Head of caudate nucleus (tissue), 42 donors: ENCODE measurements at places on chromosomes 7 and 10.

GRCh38 chr10:90741926-90742565 lies 115.8 kb downstream of the HTR7 start:
- no peak for DNase-seq

DNA sequence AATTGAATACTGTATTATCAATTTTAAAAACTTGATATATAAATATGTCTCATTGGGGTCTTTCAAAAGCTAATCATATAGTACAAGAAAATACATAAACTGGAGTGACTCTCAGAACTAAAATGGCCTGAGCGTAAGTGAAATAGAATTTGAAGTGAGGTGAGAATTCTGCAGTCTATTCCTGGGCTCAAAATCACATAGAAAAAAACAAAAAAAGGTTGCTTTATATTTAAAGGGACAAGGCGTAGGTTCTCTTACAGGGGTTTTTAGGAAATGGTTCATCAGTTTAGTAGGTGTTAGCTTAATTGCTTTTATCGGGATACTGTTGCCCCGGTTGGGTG lies 36.7 kb upstream of the PRSS1 start:
- DNase-seq = no peak

DNA sequence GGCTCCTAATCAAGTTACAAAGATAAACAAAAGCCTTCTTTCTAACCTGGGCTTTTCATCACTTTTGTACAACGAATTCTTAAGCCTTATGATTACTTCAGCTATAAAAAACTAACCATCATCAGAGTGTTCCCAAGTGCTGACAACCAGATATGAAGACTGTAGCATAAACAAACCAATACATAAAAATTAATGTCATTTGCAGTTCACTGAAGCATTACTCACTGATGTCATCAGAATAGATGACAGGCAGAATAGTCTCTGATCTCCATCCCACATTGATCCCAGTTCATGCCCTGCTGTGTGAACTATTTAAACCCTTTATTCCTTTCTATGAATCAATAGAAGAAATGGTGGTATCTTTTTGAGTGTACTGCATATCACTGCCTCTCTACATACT lies 84.4 kb downstream of the DNAJC1 start:
- DNase-seq = no peak

DNA sequence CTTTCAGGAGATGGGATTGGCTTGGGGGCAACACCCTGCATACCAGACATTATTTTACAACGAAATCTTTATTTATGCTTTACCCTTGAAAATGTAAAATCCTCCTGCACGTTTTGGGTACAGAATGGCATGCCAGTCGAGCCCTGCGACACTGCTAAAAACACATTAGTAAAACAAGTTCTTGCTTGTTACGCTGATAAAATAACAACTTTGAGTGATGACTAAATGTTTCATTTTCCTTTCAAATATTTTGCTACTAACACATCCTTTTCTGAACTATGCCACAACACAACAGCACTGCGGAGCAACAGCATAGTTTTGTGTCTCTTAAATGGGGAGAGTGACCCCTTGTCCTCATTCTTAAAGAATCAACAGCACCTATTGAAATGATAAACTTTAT lies 76.0 kb upstream of the SEMA3D start:
- no peak for DNase-seq

DNA sequence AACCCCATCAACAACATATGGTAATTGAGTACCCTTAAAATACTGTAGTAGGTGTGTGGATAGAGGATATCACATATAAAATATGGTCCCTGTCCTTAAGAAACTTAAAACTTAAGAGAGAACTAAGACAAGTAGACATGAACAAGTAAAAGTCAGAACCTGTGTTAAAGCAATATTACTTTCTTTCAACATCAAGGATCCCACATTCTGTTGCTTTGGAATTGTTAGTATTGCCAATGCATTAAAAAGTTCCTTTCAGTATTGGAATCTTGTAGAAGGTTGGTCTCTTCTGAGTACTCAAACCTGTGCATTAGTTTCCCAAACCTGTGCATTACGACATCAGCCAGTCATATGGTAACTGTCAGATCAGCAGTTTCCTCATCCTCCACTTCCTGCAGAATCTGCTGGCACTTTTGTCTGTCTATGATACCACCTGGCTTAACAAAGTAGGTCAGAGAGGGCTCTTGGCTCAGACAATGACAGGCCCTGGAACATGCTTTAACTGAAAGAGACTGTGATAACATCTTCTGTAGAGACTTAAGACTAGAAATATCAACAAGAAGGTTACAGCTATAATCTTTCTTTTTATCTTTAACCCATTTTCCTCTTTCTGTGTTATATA lies 56.5 kb downstream of the CCDC71L start:
- no peak for DNase-seq

DNA sequence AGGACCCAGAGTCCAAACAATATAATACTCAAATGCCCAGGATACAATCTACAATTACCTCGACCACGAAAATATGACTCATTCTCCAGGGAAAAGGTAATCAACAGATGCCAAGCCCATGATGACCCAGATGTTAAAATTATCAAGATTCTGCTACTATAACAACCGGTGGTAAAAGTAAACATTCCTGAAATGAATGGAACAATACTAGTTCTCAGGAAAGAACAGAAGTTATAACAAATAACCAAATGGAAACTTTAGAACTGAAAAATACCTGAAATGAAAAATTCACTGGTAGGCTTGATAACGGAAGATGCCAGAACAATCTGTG lies 34.1 kb upstream of the GUSB start:
- no peak for DNase-seq

- DNase-seq = no peak
Observed at GRCh38 chr10:75283671-75284470, 48.1 kb upstream of the COMTD1 start.

GRCh38 chr7:39271402-39271801 lies 293.7 kb downstream of the POU6F2 start:
- DNase-seq = peak; percentile 65

GRCh38 chr7:137957887-137958286 lies 44.0 kb downstream of the CREB3L2 start:
- no peak for DNase-seq

DNA sequence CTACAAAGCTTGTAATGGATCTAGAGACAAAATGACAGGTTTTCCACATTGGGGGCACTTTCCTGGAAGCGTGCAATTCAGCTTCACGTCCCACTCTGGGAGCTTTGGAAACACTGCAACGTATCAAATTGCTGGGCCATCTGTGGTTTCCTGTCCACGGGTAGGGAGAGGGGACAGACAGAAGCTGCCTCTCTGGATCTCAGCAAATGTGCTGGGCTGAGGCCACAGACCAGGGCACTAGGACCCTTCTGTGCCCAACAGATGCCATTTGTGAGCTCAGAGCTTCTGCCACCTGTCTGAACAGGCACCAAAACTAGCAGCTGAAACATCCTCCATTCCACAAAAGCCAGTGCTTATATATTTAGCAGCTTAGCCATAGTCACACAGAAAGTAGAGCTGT lies 40.9 kb upstream of the FRMD4A start:
- no peak for DNase-seq

- no peak for DNase-seq
Observed at GRCh38 chr10:35035606-35036005, 54.5 kb downstream of the CUL2 start.

DNA sequence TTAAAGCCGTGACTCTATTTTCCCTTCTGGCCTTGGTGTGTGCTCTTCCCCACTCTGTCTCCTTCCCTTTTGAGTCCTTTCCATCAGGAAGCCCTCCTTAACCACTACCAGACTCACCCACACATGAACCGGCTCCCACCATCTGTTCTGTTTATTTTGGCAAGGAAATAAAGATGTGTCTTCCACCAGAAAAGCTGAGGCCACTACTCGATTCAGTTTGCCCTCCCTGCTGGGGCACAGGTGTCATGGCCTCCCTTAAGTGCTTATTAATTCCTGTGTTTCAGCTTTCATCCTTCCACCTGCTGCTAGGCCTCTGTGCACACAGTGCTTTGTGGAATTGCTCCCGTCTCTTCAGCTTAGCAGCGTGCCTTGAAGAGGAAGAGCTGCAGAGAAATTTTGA lies 16.7 kb downstream of the POR start:
- DNase-seq = no peak

DNA sequence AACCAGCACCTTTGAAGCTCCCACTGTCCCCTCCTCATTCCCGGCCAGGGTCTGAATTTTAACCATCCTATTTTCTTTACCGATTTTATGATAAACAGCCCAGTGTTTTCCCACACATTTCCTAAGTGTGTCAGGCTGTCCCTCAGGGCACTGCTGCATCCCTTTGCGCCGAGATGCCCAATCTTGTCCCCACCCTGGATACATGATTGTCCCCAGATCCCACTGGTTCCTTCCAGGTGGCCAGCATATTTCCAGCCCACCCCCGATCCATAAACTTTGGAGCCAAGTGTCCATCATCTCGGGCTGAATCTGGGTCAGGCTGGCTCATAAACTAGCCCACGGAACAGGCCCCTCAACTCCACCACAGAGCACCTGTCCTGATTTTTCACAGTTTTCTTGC lies 137.2 kb downstream of the CDH23 start:
- DNase-seq = no peak

DNA sequence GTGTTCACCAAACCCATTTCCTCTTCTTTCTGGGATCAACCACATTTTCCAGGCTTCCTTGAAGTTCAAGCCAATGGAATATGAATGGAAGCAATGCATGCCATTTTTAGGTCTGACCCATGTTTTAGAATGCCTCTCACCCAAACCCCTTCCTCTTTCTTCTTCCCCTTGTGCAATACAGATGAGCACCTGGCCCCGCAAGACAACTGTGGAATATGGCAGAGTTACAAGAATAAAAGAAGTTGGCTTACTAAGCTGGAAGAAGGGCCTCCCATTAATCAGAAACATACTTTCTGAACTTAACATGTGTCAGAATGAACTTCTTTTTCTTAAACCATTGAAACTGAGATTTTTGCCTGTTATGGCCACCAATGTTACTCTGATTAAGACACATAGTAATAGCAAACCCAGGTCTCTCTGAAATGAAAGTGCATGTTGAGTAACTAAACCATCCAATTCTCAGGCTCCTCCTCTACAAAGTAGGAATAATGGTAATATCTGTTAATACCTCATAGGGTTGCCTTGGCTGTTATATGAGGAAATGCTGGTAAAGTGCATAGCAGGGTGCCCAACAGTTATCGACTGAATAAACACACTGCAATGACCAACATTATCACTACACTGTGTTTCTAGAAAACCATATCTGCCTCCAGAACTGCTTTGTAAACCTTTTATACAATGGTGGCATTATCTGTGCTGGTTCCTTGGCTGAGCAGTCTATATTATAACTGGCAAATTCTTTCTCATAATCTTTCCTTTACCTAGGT lies 382.2 kb upstream of the NRP1 start:
- DNase-seq = no peak

DNA sequence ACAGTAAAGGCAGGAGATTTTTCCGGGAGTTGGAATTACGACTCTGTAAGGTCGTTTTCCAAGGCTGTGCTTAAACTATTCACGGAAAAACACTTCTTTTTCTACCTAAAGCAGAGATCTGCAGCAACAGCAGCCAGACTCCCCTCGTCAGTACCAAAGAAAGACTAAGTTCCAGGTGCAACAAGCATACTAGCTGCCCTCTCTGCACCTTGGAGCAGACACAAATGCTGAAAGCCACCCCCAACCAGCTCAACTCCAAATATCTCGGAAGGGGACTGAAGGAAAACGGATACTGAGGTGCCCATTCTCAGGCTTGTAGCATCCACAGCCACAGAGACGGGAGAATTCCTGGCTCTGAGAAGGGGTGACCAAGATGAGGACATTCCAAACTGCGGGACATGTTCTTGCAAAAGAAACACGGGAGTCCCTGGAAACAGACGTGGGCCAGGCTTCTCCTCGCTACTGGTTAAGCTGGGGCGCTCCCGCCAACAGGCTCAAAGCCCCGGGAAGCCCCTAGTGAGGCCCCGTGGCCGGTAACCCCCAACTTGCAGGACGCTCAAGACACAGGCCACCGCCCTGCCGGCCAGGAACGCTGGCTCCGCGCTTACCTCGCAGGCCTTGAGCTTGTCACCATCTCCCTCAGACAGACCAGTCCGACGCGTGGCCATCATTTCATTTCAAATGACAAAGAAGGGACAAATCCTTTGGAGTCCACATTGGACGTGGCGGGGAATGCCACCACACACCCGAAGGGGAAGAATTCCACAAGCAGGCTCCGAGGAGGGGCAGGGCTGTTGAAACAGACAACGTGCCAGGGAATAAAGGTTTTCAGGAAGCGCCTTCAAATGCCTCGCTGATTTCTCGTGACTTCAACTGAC lies 2.2 kb downstream of the ARHGAP21 start:
- peak; percentile 31 for DNase-seq

- DNase-seq = no peak
Observed at GRCh38 chr7:108124820-108125219, 5.3 kb downstream of the LAMB4 start.

DNA sequence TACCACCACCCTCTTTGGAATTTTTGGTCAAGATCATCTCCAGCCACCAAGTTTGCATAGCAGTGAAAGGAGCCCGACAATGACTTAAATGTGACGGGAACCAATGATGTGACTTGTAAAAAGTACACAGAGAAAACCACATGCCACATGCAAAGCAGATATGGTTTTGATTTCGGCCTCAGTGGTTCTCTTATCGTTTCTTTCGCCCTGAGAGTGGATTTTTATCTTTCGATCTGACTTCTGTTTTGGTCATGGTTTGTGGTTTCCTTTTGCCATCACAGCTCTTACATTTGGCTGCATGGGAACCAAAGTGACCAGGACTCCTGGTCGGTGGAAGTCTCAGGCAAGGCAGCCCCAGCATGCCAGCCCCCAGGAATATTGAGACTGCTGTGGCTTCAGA lies 31.5 kb downstream of the TCF7L2 start:
- DNase-seq = no peak

DNA sequence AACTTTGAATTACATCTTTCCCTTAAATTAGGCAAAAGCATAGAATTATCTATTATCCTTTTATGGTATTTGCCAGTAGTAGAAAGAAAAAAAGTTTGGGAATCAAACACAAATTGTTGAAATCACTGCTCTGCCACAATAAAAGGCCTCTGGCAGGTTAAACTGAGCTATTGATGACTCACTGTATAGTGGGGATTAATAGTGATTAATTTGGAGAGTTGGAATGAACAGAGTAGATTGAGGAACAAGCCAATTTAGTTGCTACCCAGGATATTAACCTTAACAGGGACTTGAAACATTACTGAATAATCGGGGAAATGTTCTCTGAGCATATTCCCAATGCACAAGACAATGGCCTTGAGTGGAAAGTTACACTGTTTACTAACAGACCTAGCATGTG lies 33.1 kb downstream of the MASTL start:
- no peak for DNase-seq

DNA sequence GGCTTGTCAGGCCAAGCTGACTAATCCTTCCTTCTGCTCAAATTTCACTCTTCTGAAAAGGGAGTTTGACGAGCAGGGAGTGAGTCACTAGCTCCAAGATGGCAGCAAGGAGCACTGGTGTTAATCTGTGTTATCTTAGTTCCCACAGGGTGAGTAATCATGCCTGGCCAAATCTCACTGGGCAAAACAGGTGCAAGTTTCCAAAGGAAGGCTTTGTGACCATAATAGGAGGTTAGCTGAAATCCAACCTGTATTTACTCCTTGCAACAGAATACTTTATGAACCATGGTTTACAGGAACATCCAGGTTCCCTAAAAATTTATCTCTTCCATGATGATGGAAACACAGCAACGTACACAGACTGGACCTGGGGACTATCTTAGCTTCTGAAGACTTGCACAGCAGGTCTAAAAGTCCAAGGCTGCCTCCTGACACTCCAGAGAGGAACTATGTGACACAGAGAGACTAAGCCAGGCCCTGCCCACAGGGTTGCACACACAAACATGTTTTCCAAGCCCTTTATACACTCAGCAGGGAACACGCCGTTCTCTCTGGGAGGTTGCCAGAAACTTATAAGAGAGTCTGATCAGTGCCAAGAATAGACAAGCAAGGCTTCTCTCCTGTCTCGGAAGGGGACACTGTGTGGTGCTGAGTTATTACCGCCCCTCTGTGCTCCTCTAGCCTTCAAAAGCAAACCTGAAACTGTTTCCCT lies 46.3 kb downstream of the PDK4 start:
- peak; percentile 90 for DNase-seq
